ENCODE measurements at places on chromosomes 16 and 17. TPM values are rescaled to one million over a fixed set of nuclear protein-coding genes. Genes with fewer than 3 reads are reported as not detected.

The TP53TG3C gene
- not detected for total RNA-seq

- DNase-seq: peak; percentile 23
- peaks cover 10% of the 10 kb centered on the region for H3K4me1 ChIP-seq
- H3K4me3 ChIP-seq: peak overlapping the region; percentile 41
- peaks cover 4% of the 10 kb centered on the region for H3K36me3 ChIP-seq
- peak overlapping the region; percentile 35 for H3K27ac ChIP-seq
- H3K27me3 ChIP-seq: no peaks in the 10 kb centered on the region
Measured at GRCh38 chr16:79163691-79164387, 436.7 kb downstream of the MAF start.

GRCh38 chr17:64262198-64262999 lies 661 bp downstream of the TEX2 start:
- H3K4me1 ChIP-seq: peaks cover 36% of the 10 kb centered on the region
- no peaks in the 10 kb centered on the region for H3K27me3 ChIP-seq
- peak overlapping the region; percentile 92 for H3K27ac ChIP-seq
- H3K4me3 ChIP-seq: peak overlapping the region; percentile 96
- peaks cover 2% of the 10 kb centered on the region for H3K36me3 ChIP-seq
- peak; percentile 78 for DNase-seq

DNA sequence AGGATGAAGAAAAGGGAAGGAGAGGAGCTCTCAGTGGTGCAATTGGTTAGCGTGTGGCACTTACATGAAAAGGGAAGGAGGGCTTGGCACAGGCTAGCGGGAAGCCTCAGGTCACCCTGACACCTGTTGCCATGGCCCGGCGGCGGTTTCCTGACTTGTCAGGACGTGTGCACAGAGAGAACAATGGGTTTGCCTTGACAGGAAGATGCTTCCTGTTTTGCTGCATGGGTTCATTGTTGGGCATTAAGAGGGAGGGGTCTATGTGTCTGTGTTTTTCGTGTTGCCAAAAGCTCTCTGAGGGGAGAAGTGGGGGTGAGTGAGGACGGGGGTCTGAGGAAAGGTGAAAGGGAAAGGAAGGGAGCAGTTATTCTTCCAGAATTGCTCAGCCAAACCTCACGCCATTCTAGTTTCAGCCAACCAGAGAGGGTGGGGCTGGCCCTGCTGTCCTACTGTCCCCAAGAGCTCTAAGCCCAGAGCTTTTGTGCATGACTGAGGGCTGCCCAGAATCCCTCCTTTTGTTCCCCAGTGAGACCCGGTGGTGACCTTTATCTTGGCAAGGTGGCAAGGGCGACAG lies 17.1 kb upstream of the CCR7 start:
- H3K36me3 ChIP-seq: peaks cover 31% of the 10 kb centered on the region
- peak; percentile 82 for DNase-seq
- peak overlapping the region; percentile 93 for H3K27ac ChIP-seq
- H3K4me3 ChIP-seq: peak overlapping the region; percentile 50
- H3K27me3 ChIP-seq: no peaks in the 10 kb centered on the region

DNA sequence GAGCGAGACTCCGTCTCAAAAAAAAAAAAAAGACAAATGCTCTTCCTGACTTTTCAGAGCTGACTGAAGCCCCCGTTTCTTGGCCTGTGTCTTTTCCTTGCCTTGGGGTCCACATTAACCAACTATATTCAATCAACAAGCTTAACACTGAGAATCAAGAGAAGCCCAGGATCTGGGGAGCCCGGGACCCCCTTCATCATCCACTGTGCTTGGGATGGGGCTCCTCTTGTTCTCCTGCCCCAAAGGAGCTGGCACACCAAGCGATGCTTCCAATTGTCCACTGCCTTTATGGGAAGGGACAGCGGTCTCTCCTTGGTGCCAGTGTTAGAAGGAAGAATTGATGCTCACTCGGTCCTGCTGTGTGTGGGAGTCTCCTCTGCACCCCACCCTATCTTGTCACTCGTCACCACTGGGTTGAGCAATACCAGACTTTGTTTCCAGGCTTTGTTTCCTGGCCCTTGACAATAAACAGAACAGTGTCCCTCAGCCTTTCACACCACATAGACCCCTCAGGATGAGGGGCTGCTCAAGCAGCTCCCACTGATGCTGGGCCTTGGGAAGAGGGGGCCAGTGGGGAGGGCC lies 146.7 kb downstream of the KCNJ12 start:
- no peak overlapping the region for H3K4me3 ChIP-seq
- no peaks in the 10 kb centered on the region for H3K36me3 ChIP-seq
- no peak overlapping the region for H3K27ac ChIP-seq
- H3K27me3 ChIP-seq: peaks cover 12% of the 10 kb centered on the region
- DNase-seq: no peak

The SGCA gene
- total RNA-seq: 0.26 TPM

- no peak for DNase-seq
- no peak overlapping the region for H3K27ac ChIP-seq
- no peaks in the 10 kb centered on the region for H3K4me1 ChIP-seq
- no peaks in the 10 kb centered on the region for H3K36me3 ChIP-seq
Measured at GRCh38 chr17:6699997-6700947, 12.9 kb downstream of the SLC13A5 start.

- H3K4me1 ChIP-seq: peaks cover 59% of the 10 kb centered on the region
- peak; percentile 77 for DNase-seq
- H3K27ac ChIP-seq: peak overlapping the region; percentile 72
- peaks cover 29% of the 10 kb centered on the region for H3K36me3 ChIP-seq
- peak overlapping the region; percentile 54 for H3K4me3 ChIP-seq
Measured at GRCh38 chr17:57284984-57285646, 28.8 kb downstream of the MSI2 start.

The SMPD3 gene
- 0.37 TPM for total RNA-seq

DNA sequence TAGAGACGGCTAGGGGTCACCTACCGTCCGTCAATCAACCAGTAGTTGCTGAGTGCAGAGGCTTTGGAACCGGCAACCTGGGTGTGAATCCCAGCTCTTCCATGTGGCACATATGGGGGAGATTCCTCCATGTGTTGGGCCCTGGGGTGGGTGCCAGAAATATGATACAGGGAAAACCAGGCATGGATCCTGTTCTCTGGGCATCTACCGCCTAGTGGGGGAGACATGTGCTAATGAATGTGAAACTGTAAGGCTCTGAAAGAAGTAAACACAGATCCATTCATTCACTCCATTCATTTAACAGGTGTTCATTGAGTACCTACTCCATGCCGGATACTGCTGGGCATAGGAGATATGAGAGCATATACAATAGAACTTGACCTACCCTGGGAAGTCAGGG lies 39.5 kb upstream of the SDK2 start:
- no peaks in the 10 kb centered on the region for H3K4me1 ChIP-seq
- H3K27ac ChIP-seq: no peak overlapping the region
- H3K27me3 ChIP-seq: peaks cover 4% of the 10 kb centered on the region
- H3K36me3 ChIP-seq: peaks cover 4% of the 10 kb centered on the region
- H3K4me3 ChIP-seq: no peak overlapping the region

- peaks cover 20% of the 10 kb centered on the region for H3K36me3 ChIP-seq
- H3K27me3 ChIP-seq: no peaks in the 10 kb centered on the region
- H3K4me3 ChIP-seq: no peak overlapping the region
Measured at GRCh38 chr17:43015579-43015978, 6.6 kb downstream of the VAT1 start.

- no peaks in the 10 kb centered on the region for H3K27me3 ChIP-seq
- H3K4me3 ChIP-seq: peak overlapping the region; percentile 83
- peaks cover 37% of the 10 kb centered on the region for H3K4me1 ChIP-seq
- H3K36me3 ChIP-seq: no peaks in the 10 kb centered on the region
- DNase-seq: no peak
- H3K27ac ChIP-seq: no peak overlapping the region
Measured at GRCh38 chr16:85025781-85026653, 1.6 kb upstream of the KIAA0513 start.

DNA sequence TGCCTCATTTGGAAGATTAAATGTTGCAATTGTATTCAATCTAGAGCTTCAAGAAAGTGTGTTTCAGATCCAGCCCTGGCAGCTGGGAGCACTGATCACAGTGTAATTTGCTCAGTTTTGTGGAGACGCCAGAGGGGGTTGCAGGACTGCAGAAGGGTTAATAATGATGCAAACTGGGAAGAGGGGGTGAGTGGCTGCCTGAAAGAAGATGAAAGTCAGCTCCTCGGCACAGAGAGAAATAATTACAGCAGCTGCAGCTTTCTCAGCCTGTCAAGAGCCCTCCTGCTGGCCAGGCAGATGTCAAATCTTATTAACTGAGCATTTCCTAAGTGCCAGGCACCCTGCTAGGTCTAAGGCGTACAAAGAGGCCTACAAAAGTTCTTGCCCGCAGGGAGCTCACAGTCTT lies 97.7 kb downstream of the ZNF18 start:
- H3K4me1 ChIP-seq: no peaks in the 10 kb centered on the region
- no peaks in the 10 kb centered on the region for H3K36me3 ChIP-seq
- H3K27ac ChIP-seq: no peak overlapping the region
- H3K27me3 ChIP-seq: peaks cover 6% of the 10 kb centered on the region
- H3K4me3 ChIP-seq: no peak overlapping the region

The DGKE gene
- total RNA-seq: 27.4 TPM

The ADAP2 gene
- total RNA-seq: 0.72 TPM

The PARD6A gene
- 7.8 TPM for total RNA-seq

The MYO15B gene
- 20.8 TPM for total RNA-seq

The TBC1D28 gene
- total RNA-seq: not detected

- H3K36me3 ChIP-seq: peaks cover 6% of the 10 kb centered on the region
- peak overlapping the region; percentile 63 for H3K4me3 ChIP-seq
- no peaks in the 10 kb centered on the region for H3K27me3 ChIP-seq
- peak overlapping the region; percentile 72 for H3K27ac ChIP-seq
- peaks cover 28% of the 10 kb centered on the region for H3K4me1 ChIP-seq
Measured at GRCh38 chr17:1484676-1485422, 7.6 kb downstream of the MYO1C start.

The KRTAP4-1 gene
- total RNA-seq: not detected

The CARD14 gene
- total RNA-seq: not detected

DNA sequence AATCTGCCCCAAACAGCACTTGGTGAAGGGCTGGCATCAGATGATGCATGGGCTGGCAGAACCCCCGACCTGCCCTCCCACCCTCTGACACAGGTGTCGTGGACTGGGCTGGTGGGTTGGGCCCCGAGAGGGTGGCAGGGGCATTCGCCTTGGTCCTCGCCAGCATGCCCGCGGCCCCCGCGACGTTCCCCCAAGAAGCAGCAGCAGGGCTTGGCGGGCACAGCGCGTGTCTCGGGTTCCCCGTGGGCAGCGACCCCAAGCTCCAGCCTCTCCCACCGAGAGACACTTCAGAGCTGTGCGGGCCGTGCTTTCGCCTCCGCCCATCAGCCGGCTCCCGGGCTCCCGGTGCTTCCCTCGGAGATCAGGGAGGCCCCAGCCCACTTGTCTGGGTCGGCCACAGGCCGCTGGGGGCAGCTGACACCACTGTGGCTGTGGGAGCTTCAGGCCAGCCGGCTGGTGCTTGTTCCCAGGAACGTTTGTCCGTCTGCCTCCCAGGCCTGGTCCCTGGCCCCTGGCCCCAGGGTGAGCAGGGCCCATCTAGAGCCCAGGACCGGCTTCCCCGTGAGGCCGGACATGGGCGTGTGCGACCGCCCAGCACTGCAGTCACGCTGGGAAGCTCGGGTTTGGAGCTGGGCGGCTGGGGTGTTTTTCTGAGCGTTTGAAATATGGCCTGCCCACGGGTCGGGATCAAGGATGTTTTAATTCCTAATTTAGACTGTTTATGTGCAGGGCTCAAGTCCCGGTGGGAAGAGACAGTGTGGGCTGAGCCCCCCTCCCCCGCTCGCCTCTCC lies 16.6 kb downstream of the CACNA1H start:
- DNase-seq: no peak
- H3K4me3 ChIP-seq: no peak overlapping the region

DNA sequence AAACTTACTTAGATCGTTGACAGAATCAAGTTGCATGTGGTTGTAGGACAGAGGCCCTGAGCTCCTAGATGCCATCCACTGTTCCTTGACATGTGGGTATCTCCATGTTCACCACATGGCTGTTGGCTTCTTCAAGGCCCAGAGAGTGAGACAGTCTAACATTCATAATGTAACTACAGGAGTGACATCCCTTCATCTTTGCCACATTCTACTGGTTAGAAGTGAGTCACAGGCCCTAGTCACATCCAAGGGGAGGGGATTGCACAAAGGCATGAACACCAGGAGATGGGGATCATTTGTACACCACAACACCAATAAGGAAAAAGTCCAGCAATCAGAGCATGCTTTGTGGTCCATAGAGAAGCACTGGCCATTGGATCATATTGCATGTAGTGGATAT lies 56.6 kb downstream of the WSCD1 start:
- H3K36me3 ChIP-seq: no peaks in the 10 kb centered on the region
- H3K27ac ChIP-seq: no peak overlapping the region
- no peak overlapping the region for H3K4me3 ChIP-seq
- H3K4me1 ChIP-seq: no peaks in the 10 kb centered on the region

The CD300LF gene
- total RNA-seq: not detected

The CLEC3A gene
- total RNA-seq: not detected

DNA sequence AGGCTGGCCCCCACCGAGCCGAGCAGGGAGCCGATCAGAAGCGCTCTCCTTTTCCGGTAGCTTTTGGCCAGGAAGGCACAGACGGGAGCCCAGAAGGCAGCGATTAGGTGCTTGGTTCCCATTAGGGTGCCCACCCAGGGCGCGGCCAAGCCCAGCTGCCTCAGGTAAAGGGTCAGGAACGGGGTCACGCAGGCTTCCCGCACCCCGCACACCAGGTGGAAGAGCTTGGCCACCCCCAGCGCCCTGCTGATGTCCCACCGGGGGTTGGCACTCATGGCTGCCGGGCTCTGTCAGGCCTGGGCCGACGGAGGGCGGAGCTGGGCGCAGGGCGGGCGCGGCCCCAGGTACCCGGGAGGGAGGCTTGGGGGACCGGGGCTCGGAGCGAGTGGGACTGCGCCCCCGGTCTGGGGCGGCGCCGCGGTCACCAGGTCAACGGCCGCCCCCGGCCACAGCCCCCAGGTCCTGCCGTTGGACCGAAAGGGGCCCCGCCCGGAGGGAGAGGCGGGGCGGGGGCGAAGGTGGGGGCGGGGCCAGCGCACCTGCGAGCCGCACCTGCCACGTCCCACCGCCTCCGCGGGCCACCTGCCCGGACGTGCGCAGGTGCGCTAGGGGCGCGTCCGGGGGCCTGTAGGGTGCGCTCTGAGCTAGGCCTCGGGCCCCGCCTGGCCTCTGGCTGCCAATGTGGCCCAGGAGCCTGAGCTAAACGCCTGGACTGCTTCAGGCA lies at the start of gene MFSD6L:
Gene MFSD6L, minus strand, starts transcription at position 520 of the 724 bp plus-strand sequence. Its CDS starts 245 bp downstream, at position 275.
- peak; percentile 37 for DNase-seq
- no peak within 1 kb of the TSS for H3K27ac ChIP-seq
- H3K4me1 ChIP-seq: no peaks in the 10 kb centered on the region
- no peaks in the 10 kb centered on the region for H3K36me3 ChIP-seq
- H3K4me3 ChIP-seq: no peak within 1 kb of the TSS

- no peak for DNase-seq
- no peak overlapping the region for H3K4me3 ChIP-seq
- no peaks in the 10 kb centered on the region for H3K27me3 ChIP-seq
- no peaks in the 10 kb centered on the region for H3K4me1 ChIP-seq
- H3K36me3 ChIP-seq: peaks cover 4% of the 10 kb centered on the region
Measured at GRCh38 chr17:43530288-43531081, 15.7 kb downstream of the ETV4 start.

Measured in activated CD4-positive, alpha-beta T cell treated with anti-CD3 and anti-CD28 coated beads for 36 hours (primary cell).